ENCODE measurements at places on chromosomes 1 and 21.

DNA sequence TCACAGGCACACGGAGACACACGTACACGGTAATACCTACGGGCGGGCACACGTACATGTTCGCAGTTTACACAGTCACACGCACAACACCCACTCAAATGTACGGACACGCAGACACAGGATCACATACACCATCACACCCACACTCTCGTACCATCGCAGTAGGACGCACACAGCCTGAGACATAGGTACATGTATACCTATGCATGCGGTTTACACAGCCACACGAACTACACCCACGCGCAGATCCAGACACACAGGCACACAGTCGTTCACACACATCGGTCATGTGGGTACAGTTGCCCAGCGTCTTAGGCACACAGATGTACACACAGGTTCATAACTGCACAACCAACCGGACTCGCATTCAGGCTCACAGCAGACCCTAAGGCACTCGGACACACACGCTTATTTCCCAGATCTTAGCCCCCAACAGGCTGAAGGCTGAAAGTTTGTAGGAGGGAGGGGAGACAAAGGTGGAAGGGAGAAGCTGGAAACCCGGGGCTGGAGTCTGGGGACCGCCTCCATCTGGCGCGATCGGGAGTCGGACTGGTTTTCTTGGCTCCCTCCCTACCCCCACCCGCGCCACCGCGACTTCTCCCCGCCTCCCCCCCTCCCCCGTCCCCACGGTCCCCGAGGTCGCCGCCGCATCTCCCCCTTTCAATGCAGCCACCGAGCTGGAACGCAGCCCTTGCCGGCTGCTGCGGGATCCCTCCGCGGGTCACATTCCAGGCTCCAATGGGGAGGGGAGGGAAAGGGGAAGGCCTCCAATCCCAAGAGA lies 51.9 kb upstream of the SYNC start:
- peak; percentile 51 for DNase-seq

DNA sequence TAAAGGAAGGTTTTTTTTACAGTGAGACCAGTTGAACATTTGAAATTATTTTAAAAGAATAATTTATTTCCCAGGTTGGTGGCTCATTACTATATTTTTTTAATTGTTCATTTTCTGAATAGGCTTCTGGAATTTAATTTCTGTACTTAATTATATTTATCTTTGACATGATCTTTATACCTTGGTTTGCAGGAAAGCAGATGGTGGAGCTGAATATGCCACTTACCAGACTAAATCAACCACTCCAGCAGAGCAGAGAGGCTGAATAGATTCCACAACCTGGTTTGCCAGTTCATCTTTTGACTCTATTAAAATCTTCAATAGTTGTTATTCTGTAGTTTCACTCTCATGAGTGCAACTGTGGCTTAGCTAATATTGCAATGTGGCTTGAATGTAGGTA lies 41.5 kb downstream of the CD46 start:
- no peak for DNase-seq

DNA sequence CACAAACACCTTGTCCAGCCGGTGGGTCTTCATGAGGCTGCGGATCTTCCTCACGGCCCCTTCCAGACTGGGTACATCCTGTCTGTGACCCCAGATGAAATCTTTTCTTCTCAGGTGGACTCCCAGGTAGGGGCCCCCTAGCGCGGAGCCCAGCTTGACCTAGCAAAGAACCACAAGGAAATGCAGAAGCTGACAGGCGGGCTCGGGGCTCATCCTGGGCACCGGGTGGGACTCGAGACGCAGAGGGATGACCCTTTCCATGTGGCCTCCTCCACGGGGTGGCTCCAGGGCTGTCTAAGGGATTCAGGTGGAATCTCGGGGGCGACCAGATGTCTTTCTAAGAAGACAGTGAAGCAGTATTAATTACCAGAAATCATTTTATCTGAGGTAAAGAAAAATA lies 17.8 kb downstream of the POFUT2 start:
- no peak for DNase-seq

GRCh38 chr21:45297329-45297728 lies 9.6 kb upstream of the POFUT2 start:
- no peak for DNase-seq

- no peak for DNase-seq
Observed at GRCh38 chr1:39321979-39322378, 117.5 kb downstream of the MACF1 start.

DNA sequence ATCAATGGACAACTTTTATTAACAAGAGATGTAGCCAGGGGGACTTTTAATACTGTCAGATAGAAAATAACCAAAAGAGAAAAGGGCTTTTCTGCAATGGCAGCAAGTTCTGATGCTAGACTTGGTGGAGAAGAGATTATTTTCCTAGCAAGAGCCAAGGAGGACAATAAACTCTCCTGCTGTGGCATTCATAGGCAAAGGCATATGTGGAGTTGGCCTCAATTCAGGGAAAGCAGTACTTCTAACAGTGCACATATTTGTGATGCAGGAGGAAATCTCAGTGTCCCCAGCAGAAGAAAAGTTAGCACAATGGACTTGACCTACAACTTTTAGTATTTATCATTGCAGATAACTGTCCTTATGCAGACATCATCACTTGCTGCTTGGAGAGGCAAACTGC lies 75.1 kb upstream of the GRIK1 start:
- no peak for DNase-seq

DNA sequence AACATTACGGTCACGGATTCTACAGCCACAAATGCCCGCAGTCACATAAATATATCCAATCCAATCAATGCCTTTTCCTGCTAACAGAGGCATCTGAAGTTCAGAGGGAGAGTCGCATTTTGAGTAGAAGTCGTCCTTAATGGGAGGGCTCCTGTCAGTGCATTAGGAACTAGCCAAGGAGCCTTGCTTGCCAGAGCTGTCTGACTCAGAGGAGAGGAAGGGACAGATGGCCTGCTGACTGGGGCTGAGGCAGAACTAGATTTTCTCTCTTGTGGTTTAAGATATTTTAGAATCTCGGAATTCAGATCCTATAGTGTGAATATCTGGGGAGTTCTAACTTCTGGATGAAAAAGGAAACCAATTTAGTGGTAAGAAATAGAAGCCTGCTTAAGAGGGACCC lies 10.6 kb downstream of the XKR8 start:
- no peak for DNase-seq

- DNase-seq, result no peak
Observed at GRCh38 chr1:96416111-96416595, 305.4 kb upstream of the PTBP2 start.

Measured in stimulated activated CD4-positive, alpha-beta T cell treated with anti-CD3 and anti-CD28 coated beads, Interleukin-1b, Interleukin-23, amount 100 ng/mL, for 4 hours (primary cell).